ENCODE measurements at places on chromosomes 11 and 22. TPM values are rescaled to one million over a fixed set of nuclear protein-coding genes. Genes with fewer than 3 reads are reported as not detected.

The SYT9 gene
- total RNA-seq = not detected

The MYOD1 gene
- total RNA-seq = not detected

The TSPAN18 gene
- total RNA-seq = 124 TPM

- no peak for DNase-seq
These were observed 94.5 kb downstream of the ZC3H12C start for GRCh38 chr11:110187731-110188130.

GRCh38 chr11:34349882-34350281, 7.9 kb downstream of the ABTB2 start:
- DNase-seq = no peak

Data from heart right ventricle (tissue), 16 donors.